Esophagus squamous epithelium (tissue), 5 donors: ENCODE measurements at places on chromosomes 11 and 22.

DNA sequence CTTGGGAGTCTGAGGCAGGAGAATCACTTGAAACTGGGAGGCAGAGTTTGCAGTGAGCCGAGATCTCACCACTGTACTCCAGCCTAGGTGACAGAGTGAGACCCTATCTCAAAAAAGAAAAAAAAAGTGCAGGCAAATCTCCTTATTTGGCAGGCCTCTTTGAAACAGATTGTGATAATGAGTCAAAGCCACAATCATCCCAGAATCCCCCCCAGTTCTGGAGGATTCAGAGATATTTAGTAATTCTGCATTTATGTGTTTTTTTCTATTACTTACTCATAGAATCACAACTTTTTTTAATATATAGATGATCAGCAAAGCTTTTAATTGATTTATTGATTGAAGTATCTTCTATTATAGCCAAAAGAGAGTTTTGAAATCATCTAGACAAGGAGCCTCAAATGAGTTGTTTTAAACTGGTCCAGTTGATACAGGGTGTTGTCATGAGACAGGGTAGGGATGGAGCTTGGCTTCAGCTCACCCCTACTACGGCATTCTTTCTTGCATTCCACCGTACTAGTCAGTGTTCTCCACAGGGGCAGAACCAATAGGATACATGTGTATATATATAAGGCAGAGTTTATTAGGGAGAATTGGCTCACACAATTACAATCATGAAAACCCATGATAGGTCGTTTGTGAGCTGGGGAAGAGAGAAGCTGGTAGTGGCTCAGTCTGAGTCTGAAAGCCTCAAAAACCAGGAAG lies 39.3 kb upstream of the SORL1 start:
- DNase-seq: no peak

GRCh38 chr11:34331736-34332135 lies 26.1 kb downstream of the ABTB2 start:
- DNase-seq: no peak

DNA sequence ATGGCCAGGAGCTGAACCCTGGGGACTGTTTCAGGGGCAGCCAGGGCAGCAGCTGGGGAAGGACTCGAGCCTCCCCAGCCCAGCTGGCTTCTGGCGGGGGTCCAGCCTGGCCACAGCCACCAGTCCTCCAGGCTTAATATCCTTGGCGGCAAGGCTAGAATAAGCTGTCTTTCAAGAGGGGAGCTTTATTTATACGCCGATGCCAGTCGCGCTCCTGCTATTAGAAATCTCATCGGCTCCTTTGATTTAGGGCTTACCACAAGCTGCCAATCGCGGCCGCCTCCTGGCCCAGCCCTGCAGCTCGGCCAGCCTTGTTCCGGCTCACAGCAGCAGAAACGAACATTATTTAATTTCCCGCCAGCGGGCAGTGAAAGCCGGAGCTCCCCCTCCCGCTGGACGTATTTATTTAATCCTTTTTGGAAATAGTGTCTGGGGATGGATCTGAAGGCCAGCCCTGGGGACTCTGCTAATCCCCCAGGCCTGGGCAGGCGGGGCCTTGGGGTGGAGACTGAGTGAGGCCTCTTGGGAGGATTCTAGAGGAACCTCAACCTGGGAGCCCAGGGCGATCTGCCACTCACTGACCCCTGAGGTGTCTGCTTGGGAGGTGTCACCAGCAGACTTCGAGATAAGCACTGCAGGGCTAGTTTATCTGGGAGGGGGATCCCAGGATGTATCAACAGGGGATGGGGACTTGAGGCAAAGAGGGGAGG lies 363.1 kb downstream of the MN1 start:
- no peak for DNase-seq

GRCh38 chr22:21682385-21683175 lies 16.8 kb downstream of the PPIL2 start:
- DNase-seq: no peak

- DNase-seq: no peak
Measured at GRCh38 chr11:116641561-116642045, 131.2 kb downstream of the BUD13 start.

DNA sequence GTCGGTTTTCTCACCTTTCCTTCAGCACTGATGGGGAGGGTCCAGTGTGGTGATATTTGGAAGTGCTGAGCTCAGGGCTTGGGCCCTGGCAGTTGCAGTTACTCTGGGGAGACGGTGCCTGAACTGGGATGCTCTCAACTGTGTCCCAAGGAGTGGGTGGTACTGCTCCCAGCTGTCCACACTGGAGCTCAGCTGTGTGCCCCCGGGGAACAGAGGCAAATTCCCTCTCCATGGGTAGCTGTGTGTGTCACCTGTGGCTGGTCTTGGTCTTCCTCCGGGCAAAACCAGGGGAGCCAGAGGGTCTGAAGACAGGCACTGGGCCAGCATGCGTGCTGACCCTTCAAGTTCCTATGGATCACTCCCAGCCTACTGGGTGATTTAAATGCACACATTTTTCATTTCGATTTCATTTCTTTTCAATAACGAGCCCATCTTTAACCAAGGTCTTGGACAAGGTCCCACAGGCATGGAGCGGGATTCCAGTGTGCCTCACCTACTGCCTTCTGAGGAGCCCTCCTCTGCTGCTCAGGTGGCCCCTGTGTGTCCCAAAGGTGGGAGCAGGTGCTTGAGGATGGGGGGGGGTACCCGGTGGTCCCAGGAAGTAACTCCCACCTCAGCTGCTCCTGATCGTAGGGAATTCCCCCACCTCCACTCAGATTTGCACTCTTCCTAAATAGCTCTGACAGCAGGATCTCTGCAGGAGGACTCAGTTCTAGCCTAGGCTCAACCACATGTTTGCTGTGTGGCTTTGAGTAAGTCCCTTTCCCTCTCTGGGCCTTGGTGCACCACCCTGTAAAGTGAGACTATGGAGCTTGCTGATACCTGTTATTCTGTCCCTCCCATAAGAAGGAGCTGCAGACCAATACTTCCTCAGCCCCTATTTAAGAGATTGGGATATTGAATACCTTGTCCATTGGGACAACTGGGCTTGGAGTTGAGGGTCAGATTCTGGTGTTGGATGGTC lies 16.8 kb downstream of the PRDM11 start:
- no peak for DNase-seq

- no peak for DNase-seq
Measured at GRCh38 chr11:66126808-66127555, 56.9 kb downstream of the PACS1 start.

DNA sequence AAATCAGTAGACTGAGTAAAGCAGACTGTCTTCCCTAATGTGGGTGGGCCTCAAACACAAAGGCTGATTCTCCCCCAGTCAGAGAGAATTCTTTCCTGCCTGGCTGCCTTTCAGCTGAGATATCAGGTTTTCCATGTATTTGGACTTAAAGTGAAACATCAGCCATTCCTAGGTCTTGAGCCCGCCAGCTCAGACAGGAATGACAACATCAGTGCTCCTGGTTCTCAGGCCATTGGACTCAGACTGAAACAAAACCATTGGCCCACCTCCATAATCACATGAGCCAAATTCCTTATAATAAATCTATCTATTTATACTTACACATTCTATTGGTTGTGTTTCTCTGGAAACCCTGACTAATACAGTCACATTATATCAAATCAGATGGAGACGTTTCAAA lies 56.7 kb upstream of the CLPB start:
- no peak for DNase-seq

DNA sequence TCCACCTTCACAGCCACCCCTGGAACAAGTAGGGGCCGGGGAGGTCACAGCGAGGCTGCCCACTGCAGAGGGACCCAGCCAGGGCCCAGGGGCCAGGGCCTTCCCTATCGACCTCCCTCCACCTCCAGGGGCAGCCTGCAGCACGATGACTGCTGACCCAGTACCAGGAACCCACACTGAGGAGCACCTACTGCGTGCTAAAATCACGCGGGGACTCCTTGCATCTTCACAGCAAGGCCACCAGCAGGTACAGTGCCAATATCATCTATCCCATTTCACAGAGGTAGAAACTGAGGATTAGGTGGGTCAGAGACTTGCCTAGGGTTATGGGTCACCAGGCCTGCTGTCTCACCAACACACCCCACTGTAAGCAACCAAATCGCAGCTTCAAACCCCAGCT lies 14.6 kb downstream of the MACROD1 start:
- no peak for DNase-seq

GRCh38 chr22:20533879-20534265 lies 26.5 kb downstream of the MED15 start:
- DNase-seq: no peak
